ENCODE measurements at places on chromosomes 5 and 9. TPM values are rescaled to one million over a fixed set of nuclear protein-coding genes. Genes with fewer than 3 reads are reported as not detected.

The RRAGA gene
- total RNA-seq: 29.4 TPM

The GTF3C4 gene
- 6.0 TPM for total RNA-seq

The TSSK1B gene
- not detected for total RNA-seq

The C1QTNF2 gene
- not detected for total RNA-seq

The C9orf50 gene
- total RNA-seq: not detected

The CCL28 gene
- 17.3 TPM for total RNA-seq

The SYNPO gene
- total RNA-seq: 65.1 TPM

The HMCN2 gene
- 0.55 TPM for total RNA-seq

The SPATA31D4 gene
- total RNA-seq: not detected

The PCDHA5 gene
- 0.24 TPM for total RNA-seq

The WNT8A gene
- total RNA-seq: not detected

The PIP5KL1 gene
- 1.1 TPM for total RNA-seq

The QRFP gene
- total RNA-seq: not detected

The SLC6A7 gene
- not detected for total RNA-seq

The ADGRV1 gene
- total RNA-seq: 4.2 TPM

The ECPAS gene
- 39.3 TPM for total RNA-seq

The KCTD16 gene
- 6.6 TPM for total RNA-seq

The FYB1 gene
- total RNA-seq: 16.9 TPM

The MEIKIN gene
- total RNA-seq: not detected

The GALNT12 gene
- 10.4 TPM for total RNA-seq

The CMYA5 gene
- total RNA-seq: 0.28 TPM

The ZNF782 gene
- 6.8 TPM for total RNA-seq

The CTXN3 gene
- total RNA-seq: not detected

The PITX1 gene
- 0.28 TPM for total RNA-seq

The TRIM36 gene
- 1.6 TPM for total RNA-seq

The TMC1 gene
- total RNA-seq: not detected

The IRX2 gene
- 2.6 TPM for total RNA-seq

The MEGF10 gene
- total RNA-seq: 0.06 TPM

The LRRC70 gene
- 0.37 TPM for total RNA-seq

The TMEM171 gene
- total RNA-seq: 0.37 TPM

The FGF10 gene
- 5.8 TPM for total RNA-seq

The TAF1L gene
- 0.04 TPM for total RNA-seq

The OR2Y1 gene
- not detected for total RNA-seq

The IL5 gene
- not detected for total RNA-seq

All from pancreas (tissue), 10 donors.